ENCODE measurements at places on chromosomes 16 and 17.

DNA sequence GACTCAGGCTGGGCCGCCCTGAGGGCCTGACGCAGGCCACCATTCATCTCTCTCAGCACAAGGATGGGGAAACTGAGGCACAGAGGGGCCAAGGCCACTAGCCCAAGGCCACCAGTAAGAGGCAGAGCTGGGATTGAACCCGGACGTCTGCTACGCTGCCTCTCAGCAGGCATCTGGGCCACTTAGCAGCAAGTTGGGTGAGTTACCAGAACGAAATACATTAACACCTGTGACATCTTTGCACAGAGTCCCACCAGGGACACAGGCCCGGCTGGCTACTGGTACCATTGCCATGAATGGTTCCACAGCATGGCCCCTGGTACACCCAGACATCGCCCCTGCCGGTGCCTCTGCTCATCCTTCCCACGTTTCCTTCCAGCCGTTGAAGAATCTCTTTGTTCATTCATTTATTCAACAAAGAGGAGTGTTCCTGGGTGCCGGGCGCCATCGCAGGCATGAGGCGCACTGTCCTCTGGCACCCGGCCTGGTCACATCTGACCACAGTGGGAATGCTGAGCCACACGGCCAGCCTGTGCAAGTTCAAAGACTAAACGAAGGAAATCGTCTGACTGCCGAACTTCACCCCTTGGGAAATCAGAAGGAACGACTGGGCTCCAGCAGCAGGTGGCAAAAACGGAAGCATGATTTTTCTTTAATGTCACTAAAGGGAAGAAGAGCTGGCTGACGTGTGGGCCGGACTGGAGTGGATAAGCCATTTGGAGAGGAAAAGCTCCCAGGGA is 7.4 kb upstream of the ZNF469 start:
- no peak for DNase-seq

GRCh38 chr17:17161759-17162158 is 44.4 kb downstream of the PLD6 start:
- no peak for DNase-seq

GRCh38 chr17:67126983-67127382 is 82.6 kb downstream of the CACNG1 start:
- DNase-seq = no peak

DNA sequence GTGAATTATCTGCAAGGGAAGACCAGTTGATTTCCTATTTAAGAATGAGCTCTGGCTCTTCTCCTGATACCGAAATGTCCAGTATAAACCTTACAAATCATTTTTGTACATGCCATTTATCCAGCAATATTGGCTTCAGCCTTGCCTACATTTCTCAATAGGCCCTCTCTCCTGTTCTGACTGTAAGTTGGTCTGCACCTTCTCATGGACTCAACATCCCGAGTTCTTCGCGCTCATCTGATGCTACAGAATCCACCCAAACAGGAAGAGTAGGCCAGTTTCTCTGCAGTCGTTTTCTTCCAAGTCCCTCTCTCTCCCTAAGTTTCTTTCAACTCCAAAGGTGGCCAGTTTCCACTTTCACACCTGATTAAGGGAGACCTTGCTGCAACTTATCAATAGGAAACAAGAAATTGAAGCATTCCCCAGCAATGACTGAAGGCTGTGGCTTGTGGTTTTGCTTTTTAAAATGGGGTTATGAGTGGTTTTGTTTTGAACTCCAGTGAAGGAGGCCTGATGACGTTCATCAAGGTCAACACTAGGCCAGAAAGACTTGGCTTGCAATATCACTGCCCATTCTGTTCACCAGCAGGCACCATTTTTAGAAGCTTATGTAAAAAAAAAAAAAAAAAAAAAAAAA is 383.0 kb downstream of the MAF start:
- no peak for DNase-seq

DNA sequence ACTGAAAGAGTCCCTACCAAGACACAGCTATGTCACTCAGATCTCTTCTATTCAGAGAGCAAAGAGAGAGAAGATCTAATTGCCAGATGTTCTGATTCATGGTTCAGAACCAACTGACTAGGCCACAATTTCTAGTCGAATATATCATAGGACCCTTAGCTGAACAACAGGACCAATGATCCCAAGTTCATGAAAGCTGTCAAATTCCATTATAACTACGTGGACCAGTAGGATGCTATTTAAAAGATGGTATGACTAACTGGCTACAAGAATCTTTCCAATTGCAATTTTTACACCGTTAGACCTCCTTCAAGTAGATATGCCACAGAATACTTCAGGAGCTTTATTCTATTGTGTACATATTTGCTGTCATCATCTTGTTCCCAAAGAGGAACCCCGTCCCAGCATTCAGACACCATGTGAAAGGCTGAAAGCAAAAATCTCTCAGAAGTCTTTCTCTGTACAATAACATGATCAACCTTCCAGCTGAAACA is 26.0 kb downstream of the DCUN1D3 start:
- DNase-seq = no peak

DNA sequence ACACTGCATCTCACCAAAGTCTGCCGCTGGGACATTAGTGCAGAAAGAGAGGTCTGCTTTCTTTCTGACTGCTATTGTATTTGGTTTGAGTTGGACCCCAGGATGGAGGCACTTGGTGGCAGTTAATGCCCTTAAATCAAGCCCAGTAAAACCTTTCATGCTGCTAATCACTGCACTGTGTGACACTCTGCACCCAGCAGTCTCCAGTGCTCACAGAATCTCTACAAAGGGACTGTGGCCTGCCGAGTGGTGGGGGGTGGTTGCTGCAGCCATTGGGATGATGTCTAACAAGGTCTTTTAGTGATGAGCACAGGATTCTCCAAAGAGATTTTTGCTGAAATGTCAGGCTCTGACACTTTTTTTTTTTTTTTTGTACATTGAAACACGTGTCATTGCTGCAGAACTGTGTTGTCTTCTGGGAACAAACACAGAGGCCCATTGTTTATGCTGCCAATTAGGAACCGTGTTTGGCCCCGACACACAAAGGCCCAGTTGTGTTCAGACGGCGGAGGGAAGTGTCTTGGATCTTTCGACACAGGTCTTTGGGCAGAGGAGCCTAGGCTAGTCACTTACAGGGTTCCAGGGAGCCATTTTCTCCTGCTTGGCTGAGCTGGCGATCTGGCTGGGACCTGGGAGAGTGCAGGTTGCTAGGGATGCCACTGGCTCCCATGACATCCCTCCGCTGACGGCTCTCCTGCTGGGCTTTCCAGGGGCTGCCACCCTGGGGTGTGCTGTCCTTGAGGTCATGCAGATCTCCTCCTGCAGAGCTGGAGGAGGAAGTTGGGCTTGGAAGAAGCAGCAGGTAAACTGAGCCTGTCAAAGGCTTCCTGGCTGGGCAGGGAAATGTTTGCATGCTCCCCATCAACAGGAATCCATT is 16.2 kb upstream of the TNRC6C start:
- no peak for DNase-seq
